Activated CD4-positive, alpha-beta T cell treated with anti-CD3 and anti-CD28 coated beads for 36 hours (primary cell): ENCODE measurements at places on chromosomes 6 and 20. TPM values are rescaled to one million over a fixed set of nuclear protein-coding genes. Genes with fewer than 3 reads are reported as not detected.

- no peaks in the 10 kb centered on the region for H3K27me3 ChIP-seq
- peak overlapping the region; percentile 99 for H3K4me3 ChIP-seq
- H3K4me1 ChIP-seq = peaks cover 27% of the 10 kb centered on the region
- H3K36me3 ChIP-seq = no peaks in the 10 kb centered on the region
- H3K27ac ChIP-seq = peak overlapping the region; percentile 100
Measured at GRCh38 chr20:49916146-49917002, 1.0 kb upstream of the SPATA2 start.

DNA sequence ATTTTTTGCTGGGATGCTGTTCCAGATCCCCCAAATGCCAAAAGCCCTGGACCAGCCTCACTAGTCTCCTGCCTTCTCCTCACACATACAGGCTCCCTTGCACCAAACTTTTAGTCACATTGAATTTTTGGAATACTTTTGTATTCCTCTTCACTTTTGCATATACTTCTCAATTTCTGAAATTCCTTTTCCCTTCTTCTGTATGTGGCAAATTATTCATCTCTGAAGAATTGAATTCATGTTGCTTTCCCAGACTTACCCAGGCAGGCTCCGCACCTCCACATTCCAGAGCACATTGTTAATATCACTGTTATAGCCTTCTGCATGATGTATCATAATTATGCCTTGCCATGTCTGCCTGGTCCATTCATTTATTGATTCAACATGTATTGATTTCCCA, 255.3 kb upstream of the POU3F2 start:
- no peaks in the 10 kb centered on the region for H3K4me1 ChIP-seq
- DNase-seq = no peak
- H3K27me3 ChIP-seq = no peaks in the 10 kb centered on the region
- no peak overlapping the region for H3K27ac ChIP-seq

- peaks cover 7% of the 10 kb centered on the region for H3K4me1 ChIP-seq
- no peak overlapping the region for H3K4me3 ChIP-seq
Measured at GRCh38 chr20:63924241-63924640, 29.3 kb downstream of the DNAJC5 start.

- no peak overlapping the region for H3K4me3 ChIP-seq
- H3K27ac ChIP-seq = no peak overlapping the region
- no peaks in the 10 kb centered on the region for H3K36me3 ChIP-seq
- no peaks in the 10 kb centered on the region for H3K4me1 ChIP-seq
- H3K27me3 ChIP-seq = peaks cover 7% of the 10 kb centered on the region
Measured at GRCh38 chr6:84074988-84075781, 41.6 kb downstream of the MRAP2 start.

The FUT9 gene
- total RNA-seq = not detected

The ESR1 gene
- 0.04 TPM for total RNA-seq

The RFX6 gene
- not detected for total RNA-seq

The RHAG gene
- total RNA-seq = not detected

The CDSN gene
- total RNA-seq = not detected

The BMP6 gene
- total RNA-seq = 0.27 TPM
